Right atrium auricular region (tissue), 2 donors: ENCODE measurements at places on chromosomes 2 and 18. TPM values are rescaled to one million over a fixed set of nuclear protein-coding genes. Genes with fewer than 3 reads are reported as not detected.
A peak's percentile ranks its signal among the peaks of the same experiment; 100 is the strongest.

Gene SAG
- not detected for total RNA-seq

Gene CRACDL
- total RNA-seq = 7.4 TPM

Gene YIPF4
- total RNA-seq = 17.8 TPM

Gene IL18R1
- total RNA-seq = 5.0 TPM

Gene SERPINB4
- total RNA-seq = not detected

Gene ASB18
- total RNA-seq = 7.6 TPM

Gene CNTNAP5
- not detected for total RNA-seq

Gene MRPS9
- 51.4 TPM for total RNA-seq

Gene TRAPPC12
- 69.5 TPM for total RNA-seq

Gene LRRC30
- total RNA-seq = not detected

Gene CRYBA2
- not detected for total RNA-seq

Gene SERPINB11
- total RNA-seq = not detected

- H3K4me1 ChIP-seq = no peaks in the 10 kb centered on the region
- peaks cover 10% of the 10 kb centered on the region for H3K36me3 ChIP-seq
- DNase-seq = no peak
- no peak overlapping the region for H3K27ac ChIP-seq
- H3K27me3 ChIP-seq = no peaks in the 10 kb centered on the region
Measured at GRCh38 chr18:9244376-9244775, 90.2 kb upstream of the TWSG1 start.

DNA sequence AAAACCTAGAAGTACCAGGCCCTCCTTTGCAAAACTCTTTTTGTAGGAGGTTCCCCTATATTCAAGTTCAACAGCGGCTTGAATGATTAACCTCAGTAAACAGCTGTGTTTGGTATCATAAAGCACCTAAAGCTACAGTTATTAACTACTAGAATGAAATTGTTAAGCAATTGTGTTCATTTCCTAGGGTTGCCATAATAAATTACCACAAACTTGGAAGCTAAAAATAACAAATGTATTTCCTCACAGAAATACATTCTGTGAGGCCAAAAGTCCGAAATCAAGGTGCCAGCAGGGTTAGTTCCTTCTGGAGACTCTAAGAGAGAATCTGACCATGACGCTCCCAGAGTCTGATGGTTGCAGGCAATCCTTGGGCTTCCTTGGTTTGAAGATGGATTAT, 202.1 kb upstream of the ACVR2A start:
- H3K4me1 ChIP-seq = no peaks in the 10 kb centered on the region
- no peak overlapping the region for H3K4me3 ChIP-seq
- no peak for DNase-seq
- no peaks in the 10 kb centered on the region for H3K36me3 ChIP-seq
- no peak overlapping the region for H3K27ac ChIP-seq

DNA sequence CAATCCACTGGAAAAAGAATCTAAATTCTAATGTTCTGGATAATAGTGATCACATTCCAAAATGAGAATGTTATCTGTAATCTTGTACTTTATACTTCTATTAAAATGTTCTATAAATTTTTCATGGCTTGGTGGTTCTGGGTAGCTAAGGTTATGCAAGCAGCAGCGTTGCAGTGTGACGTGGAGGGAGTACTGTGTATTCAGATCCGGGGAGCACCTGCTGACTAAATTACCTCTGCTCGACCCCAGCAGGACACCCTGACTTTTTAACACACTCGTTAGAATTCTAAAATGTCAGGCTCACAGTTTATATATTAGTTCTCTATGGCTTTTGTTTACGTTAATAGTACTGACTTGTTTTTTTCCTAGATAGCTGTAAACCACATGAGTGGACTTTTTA, 13.0 kb downstream of the ATIC start:
- H3K4me1 ChIP-seq = no peaks in the 10 kb centered on the region
- H3K36me3 ChIP-seq = peaks cover 41% of the 10 kb centered on the region
- no peak for DNase-seq
- no peak overlapping the region for H3K27ac ChIP-seq
- H3K4me3 ChIP-seq = no peak overlapping the region

DNA sequence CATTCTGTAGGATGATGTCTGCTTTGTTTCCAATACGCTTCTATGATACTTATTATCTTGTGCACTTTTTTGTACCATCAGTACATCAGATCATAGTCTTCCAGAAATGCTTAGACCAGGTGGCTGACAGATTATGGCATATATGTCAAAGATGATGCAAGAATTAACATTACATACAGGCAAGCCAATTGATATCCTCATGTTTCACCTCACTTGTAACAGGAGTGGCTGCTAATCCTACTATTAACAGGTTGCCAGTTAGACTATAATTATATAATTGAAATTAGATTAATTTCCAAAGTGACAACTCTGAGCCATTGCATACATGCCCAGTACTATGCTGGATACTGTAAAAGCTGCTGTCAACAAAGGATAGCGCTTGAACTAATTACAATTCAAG, 77.2 kb downstream of the TLK1 start:
- no peaks in the 10 kb centered on the region for H3K36me3 ChIP-seq
- DNase-seq = no peak
- no peaks in the 10 kb centered on the region for H3K4me1 ChIP-seq
- H3K27me3 ChIP-seq = no peaks in the 10 kb centered on the region
- no peak overlapping the region for H3K27ac ChIP-seq
- H3K4me3 ChIP-seq = no peak overlapping the region

DNA sequence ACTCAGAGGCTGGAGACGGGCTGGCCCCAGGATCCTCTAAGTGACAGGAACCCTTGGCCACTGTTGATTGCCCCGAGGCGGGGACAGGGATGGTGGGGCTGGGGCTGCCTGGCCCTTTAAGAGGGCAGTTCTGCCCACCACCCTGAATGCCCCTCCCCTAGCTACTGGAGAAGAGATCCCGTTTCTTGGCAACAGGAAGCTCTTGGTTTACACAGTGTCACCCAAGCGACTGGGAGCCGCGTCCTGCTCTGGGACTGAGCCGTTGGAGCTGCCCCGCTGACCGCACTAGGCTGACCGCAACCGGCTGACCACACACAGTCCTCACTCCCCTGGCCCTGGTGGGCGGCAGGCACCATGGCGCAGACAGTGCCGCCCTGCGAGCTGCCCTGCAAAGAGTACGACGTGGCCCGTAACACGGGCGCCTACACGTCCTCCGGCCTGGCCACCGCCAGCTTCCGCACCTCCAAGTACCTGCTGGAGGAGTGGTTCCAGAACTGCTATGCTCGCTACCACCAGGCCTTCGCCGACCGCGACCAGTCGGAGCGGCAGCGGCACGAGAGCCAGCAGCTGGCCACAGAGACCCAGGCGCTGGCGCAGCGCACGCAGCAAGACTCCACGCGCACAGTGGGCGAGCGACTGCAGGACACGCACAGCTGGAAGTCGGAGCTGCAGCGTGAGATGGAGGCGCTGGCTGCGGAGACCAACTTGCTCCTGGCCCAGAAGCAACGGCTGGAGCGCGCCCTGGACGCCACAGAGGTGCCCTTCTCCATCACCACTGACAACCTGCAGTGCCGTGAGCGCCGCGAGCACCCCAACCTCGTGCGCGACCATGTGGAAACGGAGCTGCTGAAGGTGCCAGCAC, at the start of gene TEKT4:
Gene TEKT4, plus strand, starts transcription at position 205 of the 862 bp plus-strand sequence. Its CDS starts 150 bp downstream, at position 355.
- H3K4me1 ChIP-seq = no peaks in the 10 kb centered on the region
- H3K27me3 ChIP-seq = no peaks in the 10 kb centered on the region
- no peak within 1 kb of the TSS for H3K4me3 ChIP-seq
- DNase-seq = no peak
- no peak within 1 kb of the TSS for H3K27ac ChIP-seq
- H3K36me3 ChIP-seq = no peaks in the 10 kb centered on the region

DNA sequence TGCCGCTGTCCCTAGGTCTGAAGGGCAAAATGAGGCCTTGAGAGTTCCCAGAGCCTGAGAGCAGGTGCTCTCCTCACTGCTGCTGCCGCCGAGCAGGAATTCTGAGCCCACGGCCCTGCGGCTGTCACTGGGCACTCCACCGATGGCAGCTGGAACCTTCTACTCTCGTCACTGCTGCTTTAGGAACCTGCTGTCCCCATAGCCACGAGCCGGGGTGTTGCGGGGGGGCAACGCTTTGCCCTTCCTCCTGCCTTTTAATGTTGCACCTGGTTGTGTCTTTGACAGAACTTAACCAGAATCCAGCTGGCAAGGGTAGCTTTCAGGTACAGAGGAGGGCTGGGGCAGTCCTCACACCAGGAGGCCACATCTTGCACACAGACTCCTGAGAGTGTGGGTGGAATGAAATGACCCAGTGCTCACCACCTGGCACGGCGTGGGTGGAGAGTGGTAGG, 32.3 kb downstream of the NCK2 start:
- H3K4me3 ChIP-seq = no peak overlapping the region
- no peaks in the 10 kb centered on the region for H3K27me3 ChIP-seq
- DNase-seq = no peak
- no peaks in the 10 kb centered on the region for H3K36me3 ChIP-seq
- no peak overlapping the region for H3K27ac ChIP-seq

DNA sequence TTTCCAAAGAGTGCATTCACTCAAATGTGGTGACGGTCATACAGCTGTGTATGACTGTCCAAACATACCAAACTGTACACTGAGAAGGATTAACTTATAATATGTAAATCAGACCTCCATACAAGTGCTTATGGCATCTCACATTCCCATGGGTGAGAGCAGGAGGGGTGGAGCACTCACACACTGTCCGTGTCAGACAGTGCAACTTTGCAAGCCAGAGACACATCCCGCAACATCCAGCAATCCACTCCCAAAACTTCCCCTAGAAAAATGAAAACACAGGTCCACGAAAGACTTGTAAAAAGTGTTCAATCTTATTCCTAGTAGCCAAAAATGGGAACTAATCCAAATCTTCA, 36.4 kb downstream of the FAM168B start:
- no peaks in the 10 kb centered on the region for H3K27me3 ChIP-seq
- no peak overlapping the region for H3K4me3 ChIP-seq
- peaks cover 55% of the 10 kb centered on the region for H3K36me3 ChIP-seq
- no peaks in the 10 kb centered on the region for H3K4me1 ChIP-seq
- H3K27ac ChIP-seq = no peak overlapping the region

- H3K27ac ChIP-seq = peak overlapping the region; percentile 33
- no peak for DNase-seq
- H3K27me3 ChIP-seq = no peaks in the 10 kb centered on the region
- H3K4me3 ChIP-seq = no peak overlapping the region
- no peaks in the 10 kb centered on the region for H3K36me3 ChIP-seq
Measured at GRCh38 chr2:37795456-37795855, 124.0 kb upstream of the CDC42EP3 start.

GRCh38 chr2:182594286-182594685, 121.8 kb upstream of the DNAJC10 start:
- no peak overlapping the region for H3K4me3 ChIP-seq
- no peaks in the 10 kb centered on the region for H3K27me3 ChIP-seq
- no peaks in the 10 kb centered on the region for H3K4me1 ChIP-seq

GRCh38 chr2:192827735-192828134, 633.0 kb upstream of the TMEFF2 start:
- no peak overlapping the region for H3K27ac ChIP-seq
- no peaks in the 10 kb centered on the region for H3K36me3 ChIP-seq
- DNase-seq = no peak
- no peaks in the 10 kb centered on the region for H3K27me3 ChIP-seq

DNA sequence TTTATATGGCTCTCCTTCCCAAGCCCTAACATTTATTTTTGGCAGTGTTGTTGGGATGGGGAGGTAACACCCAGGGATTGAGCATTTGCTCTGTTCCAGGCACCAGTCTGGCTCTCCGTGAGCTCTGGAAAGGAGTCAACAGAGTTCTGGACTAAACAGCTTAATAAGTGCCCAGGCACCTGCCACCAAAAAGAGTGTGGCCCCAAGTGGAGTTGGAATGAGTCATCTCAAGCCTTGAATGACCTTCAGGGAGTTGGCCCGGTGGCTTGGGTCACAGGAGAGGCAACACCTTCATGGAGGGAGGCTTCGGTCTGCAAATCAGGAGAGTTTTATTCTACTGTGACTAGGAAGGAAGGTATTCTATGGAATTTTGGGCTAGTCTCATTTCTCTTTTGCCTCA, 203.2 kb downstream of the DLGAP1 start:
- H3K27ac ChIP-seq = no peak overlapping the region
- H3K4me1 ChIP-seq = no peaks in the 10 kb centered on the region
- no peak overlapping the region for H3K4me3 ChIP-seq
- DNase-seq = no peak

- H3K36me3 ChIP-seq = peaks cover 23% of the 10 kb centered on the region
- no peak for DNase-seq
- no peaks in the 10 kb centered on the region for H3K4me1 ChIP-seq
- no peak overlapping the region for H3K4me3 ChIP-seq
Measured at GRCh38 chr2:85378257-85378656, 23.7 kb downstream of the ELMOD3 start.

- no peak overlapping the region for H3K4me3 ChIP-seq
- H3K4me1 ChIP-seq = peaks cover 21% of the 10 kb centered on the region
- no peak overlapping the region for H3K27ac ChIP-seq
- H3K36me3 ChIP-seq = peaks cover 11% of the 10 kb centered on the region
- no peaks in the 10 kb centered on the region for H3K27me3 ChIP-seq
Measured at GRCh38 chr2:100418406-100418962, 1.0 kb upstream of the CHST10 start.

GRCh38 chr2:127874378-127875269, 11.1 kb downstream of the AMMECR1L start:
- peak overlapping the region; percentile 22 for H3K27ac ChIP-seq
- DNase-seq = no peak
- H3K36me3 ChIP-seq = peaks cover 32% of the 10 kb centered on the region

DNA sequence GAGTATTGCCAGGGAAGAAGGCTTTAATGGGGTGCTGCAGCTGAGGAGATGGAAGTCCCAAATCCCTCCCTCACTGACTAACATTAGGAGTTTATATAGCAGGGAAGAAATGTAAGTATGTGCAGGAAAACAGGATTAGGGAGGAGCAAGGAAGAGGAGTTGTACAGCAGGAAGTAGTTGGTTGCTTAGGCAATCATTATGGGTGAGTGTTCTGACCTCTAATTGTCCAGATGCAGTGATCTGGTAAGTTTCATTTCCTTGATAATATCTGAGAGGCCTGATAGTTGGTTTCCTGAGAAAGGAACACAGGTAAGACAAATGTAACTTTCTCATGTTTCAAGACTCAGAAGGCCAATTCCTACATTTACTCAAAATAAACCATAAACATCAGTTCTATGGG, 331.9 kb upstream of the GULP1 start:
- H3K27me3 ChIP-seq = no peaks in the 10 kb centered on the region
- no peaks in the 10 kb centered on the region for H3K36me3 ChIP-seq
- H3K27ac ChIP-seq = no peak overlapping the region
- no peaks in the 10 kb centered on the region for H3K4me1 ChIP-seq
- no peak overlapping the region for H3K4me3 ChIP-seq

GRCh38 chr2:96527286-96528005, 9.1 kb upstream of the ARID5A start:
- peak overlapping the region; percentile 64 for H3K4me3 ChIP-seq
- no peaks in the 10 kb centered on the region for H3K4me1 ChIP-seq
- H3K27me3 ChIP-seq = no peaks in the 10 kb centered on the region
- peak overlapping the region; percentile 91 for H3K27ac ChIP-seq
- H3K36me3 ChIP-seq = no peaks in the 10 kb centered on the region
- no peak for DNase-seq

GRCh38 chr2:7745369-7745768, 828.2 kb downstream of the RNF144A start:
- DNase-seq = no peak
- H3K4me1 ChIP-seq = no peaks in the 10 kb centered on the region
- H3K4me3 ChIP-seq = no peak overlapping the region
- no peaks in the 10 kb centered on the region for H3K27me3 ChIP-seq

- no peaks in the 10 kb centered on the region for H3K36me3 ChIP-seq
- H3K27me3 ChIP-seq = no peaks in the 10 kb centered on the region
- peak overlapping the region; percentile 23 for H3K27ac ChIP-seq
- no peak for DNase-seq
- H3K4me1 ChIP-seq = no peaks in the 10 kb centered on the region
Measured at GRCh38 chr2:216740557-216741222, 45.3 kb upstream of the IGFBP5 start.
